ENCODE measurements at places on chromosomes 12 and 14. TPM values are rescaled to one million over a fixed set of nuclear protein-coding genes. Genes with fewer than 3 reads are reported as not detected.

The PDZRN4 gene
- not detected for total RNA-seq

The C12orf50 gene
- total RNA-seq = not detected

The KRT73 gene
- not detected for total RNA-seq

The MUCL1 gene
- not detected for total RNA-seq

The RERG gene
- not detected for total RNA-seq

The ITPR2 gene
- 54.7 TPM for total RNA-seq

The BCL2L2 gene
- 18.3 TPM for total RNA-seq

The LETMD1 gene
- 32.6 TPM for total RNA-seq
